ENCODE measurements at places on chromosomes 11 and 22.

DNA sequence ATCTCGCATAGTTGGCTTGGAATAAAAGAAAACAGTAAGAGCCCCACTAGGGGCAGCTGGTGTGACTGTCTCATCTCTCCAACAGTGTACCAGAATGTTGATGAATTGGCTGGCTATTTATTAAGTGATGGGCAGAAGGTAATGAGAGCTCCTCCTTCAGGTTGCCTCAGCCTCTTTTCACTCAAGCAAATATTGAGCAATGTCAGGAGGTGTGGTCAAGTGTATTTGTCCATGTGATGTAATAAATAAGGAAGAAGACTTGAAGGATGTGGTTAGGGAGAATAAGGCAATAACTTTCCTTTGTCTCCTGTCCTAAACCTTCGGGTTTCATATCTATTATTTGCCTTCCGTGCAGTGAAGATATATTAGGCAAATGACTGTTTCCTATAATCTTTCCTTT is at the start of gene TCN1:
Gene TCN1, minus strand, starts transcription at position 91 of the 400 bp plus-strand sequence. Its CDS starts 17 bp downstream, at position 74.
- no peak for DNase-seq

DNA sequence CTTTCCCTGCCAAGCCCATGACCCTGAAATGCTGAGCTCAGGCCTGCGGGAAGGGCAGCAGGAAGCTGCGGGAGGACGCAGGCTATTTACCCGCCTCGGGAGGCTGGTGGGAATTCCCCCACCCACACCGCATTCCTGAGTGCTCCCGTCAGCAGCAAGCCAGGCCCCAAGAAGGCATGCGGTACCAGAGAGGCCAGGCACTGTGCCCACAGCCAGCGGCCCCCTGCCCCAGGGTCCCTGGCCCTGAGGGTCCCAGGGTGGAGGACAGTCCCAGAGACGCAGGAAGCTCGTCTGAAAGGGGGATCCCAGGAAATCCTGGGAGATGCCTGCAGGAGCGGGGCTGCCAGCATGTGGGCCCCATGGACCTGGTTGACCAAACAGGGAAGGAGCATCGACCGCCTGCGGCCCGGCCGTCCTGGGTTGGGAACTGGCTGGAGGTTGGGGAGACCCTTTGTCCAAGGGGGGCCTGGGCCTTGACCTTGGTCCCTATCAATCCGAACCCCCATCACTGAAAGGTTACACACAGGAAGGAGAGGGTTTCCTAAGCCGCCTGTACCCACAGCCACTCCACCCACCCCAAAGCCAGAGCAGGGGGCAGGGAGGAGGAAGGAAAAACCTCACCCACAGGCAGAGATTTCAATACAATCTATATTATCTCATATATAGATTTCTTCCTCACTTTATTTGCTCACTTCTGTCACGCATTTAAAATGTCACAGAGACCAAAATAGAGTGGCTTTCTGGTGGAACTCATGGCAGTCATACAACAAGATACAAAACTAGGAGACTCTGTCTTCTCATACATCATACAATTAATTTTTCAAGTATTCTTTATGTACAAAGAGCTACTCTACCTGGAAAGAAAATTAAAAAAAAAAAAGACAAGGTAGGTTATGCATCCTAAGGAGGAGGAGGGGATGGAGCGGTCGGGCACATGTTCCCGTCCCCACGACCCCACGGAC is 17.1 kb downstream of the MAFF start:
- DNase-seq = peak; percentile 23

DNA sequence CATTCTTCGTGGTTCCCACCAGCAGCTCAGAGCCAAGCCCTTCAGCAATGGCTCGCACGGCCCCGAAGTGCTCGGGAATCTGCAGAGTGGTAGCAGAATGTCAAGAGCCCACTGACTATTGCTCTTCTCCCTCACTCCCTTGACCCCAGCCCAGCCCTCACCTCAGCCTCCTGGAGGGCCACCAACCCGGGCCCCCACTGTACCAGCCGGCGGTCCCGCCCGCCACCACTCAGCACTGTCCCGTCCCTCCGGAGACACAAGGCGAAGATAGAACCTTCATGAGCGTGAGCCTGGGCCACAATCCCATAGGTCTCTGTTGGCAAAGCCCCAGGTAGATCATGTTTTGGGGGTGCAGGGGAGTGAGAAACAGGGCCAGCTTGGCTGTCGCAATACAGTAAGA is 4.2 kb upstream of the MTA2 start:
- DNase-seq = no peak

GRCh38 chr22:46758867-46759290 is 3.6 kb upstream of the TBC1D22A start:
- no peak for DNase-seq

- no peak for DNase-seq
Measured at GRCh38 chr11:72627594-72628281, 46.5 kb downstream of the PDE2A start.

DNA sequence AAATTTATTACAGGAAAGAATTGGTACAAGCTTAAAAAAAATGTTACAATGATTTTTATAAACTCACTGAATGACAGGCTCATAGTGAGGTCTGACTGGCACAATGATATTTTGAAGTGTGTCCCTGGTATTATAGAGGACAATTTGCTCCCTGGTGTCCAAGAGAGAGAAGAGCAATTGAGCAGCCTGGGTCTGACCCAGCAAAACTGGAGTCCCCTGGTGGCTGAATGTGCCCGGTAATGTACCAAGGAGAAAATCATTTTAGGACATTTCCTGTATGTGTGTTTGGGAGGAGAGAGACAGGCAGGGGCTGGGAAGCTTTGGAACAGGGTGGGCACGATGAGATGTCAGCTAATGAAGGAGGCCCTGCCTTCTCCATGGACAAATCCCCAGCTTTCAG is 125.3 kb downstream of the APOL5 start:
- no peak for DNase-seq

GRCh38 chr11:16117989-16118756 is 238.2 kb downstream of the SOX6 start:
- DNase-seq = no peak

GRCh38 chr11:68930991-68931855 is 27.5 kb downstream of the IGHMBP2 start:
- DNase-seq = no peak

DNA sequence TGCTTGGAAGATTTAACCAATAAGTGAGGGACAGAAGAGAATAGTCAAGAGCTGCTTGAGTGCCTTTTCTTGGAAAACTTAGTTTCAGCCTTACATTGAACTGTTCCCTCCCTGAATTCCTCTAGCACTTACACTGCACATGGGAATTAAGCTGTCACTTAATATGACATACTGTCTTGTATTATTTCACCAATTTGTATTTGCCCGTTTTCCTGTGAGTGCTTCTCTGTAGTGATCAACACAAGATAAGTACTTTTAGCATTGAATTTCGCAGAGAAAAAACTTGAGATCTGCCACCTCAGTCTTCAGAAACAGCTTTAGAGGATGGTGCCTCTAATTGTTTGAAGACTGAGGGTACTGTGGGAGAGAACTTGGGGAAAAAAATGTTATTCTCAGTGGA is 3.7 kb downstream of the SPCS2 start:
- no peak for DNase-seq

DNA sequence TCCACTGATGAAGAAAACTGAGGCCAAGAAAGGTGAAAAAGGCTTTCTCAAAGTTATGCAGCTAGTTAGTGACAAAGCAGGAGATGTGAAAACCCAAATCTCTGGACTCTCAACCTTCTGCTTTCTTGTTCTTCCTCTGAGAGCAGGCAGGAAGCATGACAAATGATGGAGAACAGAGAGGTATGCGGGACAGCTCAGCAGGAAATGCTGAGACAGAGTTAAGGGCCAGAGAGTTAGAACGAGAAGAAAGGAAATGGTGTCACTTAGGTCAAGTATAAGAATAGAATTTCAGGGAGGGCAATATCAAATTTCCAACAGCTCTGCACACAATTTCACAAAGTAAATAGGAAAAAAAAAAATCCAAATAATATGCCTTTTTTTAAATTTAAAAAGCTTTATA is 67.6 kb upstream of the ARHGAP42 start:
- no peak for DNase-seq

DNA sequence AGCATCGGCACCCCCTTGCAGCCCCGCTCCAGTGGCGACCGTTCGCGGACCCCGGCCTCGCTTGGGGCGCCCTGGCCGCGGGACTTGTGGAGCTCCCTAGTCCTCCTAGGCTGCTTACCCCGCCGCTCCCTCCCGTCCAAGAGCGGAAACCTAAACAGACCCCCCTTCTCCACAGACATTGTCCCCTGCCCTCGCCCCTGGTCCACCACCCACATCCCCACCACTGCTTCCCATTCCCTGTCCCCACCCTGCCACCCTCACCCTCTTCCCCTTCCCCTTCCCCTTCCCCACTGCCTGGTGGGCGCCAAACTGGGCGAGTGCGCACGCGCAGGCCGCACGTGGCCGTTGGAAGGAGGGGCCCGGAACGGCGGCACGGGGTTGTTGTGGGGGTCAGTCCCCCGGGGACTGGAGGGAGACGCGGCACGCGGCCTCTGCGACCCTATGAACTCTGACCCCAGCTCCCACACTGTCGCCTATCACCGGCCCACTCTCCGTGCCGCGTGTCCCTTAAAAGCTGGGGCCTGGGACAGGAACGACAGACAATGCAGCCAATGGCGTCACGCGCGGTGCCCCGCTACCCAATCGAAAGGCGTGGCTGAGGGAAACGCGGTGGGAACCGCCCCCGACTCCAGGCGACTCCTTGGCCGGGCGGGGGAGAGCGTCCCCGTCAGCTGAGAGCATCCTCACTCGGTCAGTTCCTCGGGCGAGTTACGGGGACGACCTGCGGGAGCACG is at the start of gene SNX32:
Gene SNX32, plus strand, starts transcription at position 667 of the 734 bp plus-strand sequence. CDS start 103 bp downstream, outside the sequence.
- DNase-seq = peak; percentile 89

- DNase-seq = no peak
Measured at GRCh38 chr11:108654994-108655631, 9.8 kb upstream of the DDX10 start.

DNA sequence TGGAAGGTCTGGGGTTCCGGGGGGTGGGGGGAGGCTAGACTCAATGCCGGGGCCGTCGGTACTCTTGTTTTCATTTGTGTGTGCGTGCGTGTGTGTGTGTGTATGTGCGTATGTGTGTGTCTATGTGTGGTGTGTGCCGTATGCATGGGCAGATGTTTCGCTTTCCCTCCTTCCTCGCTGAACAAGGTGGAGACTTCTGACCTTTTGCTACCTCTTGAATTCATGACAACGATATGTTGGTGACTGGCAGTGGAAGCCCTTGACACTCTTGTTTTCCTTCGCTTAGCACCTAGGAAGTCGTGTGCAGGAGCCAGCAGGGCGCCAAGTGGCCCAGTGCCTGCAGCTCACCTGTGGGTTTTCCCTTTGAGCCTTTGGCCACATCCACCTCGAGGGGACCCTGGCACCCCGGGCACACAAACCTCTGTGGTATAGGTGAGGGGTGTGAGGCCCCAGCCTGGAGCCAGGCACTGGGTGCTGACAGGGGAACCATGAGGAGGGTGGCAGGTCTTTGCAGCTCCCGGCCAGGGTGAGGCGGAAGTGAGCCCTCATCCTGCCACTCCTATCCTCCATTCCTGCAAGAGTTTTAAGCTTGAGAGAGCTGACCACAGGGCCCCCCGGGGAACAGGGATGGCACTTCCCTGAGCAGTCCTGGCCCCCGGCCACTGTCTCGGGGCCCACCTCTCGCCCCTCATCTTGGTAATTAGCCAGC is 19.3 kb upstream of the TMEM191C start:
- no peak for DNase-seq

DNA sequence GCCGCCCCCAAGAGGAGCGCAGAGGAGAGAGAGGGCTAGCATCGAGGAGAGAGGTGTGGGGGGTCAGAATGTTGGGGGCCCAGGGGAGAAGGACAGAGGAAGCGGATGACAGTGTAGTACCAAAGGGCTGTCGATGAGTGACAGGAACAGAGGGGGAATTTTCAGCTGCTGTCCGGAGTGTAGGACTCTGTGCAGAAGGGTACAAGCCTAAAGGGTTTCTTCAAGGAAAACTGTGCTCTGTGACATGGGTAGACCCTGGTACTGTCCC is 5.3 kb upstream of the NLRP6 start:
- no peak for DNase-seq

DNA sequence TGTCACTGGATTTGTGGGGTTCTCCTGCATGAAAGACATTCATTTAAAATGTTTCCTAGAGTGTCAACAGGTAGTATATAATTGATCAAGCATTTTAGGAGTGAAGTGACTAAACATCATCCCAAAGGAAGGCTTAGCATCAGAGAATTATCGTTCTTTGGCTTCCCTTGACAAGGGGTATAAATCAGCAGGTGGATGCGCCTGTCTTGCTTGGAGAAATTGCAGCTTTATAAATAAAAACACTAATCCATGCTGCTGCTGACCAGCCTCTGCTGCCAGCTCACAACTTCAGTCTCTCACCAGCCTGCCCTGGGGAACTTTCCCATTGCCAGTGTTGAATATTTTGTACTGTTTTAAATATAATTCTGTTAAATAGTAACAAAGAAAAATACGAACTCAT is 1184.7 kb upstream of the TENM4 start:
- DNase-seq = no peak

DNA sequence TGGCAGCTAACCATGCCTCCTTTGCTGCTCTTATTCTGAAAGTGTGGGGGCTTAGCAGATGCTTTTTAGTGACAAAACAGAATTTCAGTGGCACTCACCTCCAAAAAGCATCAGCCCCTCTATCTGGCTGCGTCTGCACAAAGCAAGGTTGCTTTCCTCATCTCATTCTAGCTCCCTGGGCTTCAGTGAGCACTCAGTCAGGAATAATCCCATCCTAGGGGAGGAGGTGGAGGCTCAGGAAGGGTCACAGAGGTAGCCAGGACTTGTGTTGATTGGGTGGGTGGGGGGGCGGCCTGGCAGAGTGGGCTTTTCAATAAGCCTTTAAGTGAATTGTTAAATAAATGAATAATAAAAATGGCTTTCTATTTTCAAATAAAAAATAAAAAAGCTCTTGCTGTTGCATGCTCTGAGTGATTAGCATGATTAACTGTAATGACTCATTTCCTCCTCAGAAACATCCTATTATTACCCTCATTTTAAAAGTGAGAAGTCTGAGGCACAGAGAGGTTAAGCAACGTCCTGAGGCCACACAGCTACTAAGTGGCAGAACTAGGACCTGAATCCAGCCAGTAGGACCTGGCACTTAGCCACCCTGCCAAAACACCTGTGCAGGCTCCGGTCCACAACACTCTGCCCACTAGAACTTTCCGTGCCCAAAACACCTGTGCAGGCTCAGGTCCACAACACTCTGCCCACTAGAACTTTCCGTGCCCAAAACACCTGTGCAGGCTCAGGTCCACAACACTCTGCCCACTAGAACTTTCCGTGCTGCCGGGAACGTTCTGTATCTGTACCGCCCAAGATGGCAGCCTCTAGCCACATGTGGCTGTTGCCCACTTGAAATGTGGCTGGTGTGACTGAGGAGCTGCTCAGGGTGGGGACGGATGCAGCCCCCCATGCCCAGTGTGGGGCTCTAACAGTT is 5.5 kb downstream of the B3GAT1 start:
- no peak for DNase-seq

All from stimulated activated CD4-positive, alpha-beta T cell treated with anti-CD3 and anti-CD28 coated beads, Interleukin-15, amount 100 ng/mL, for 1 hour (primary cell).